ENCODE measurements at places on chromosomes 2 and 18.

DNA sequence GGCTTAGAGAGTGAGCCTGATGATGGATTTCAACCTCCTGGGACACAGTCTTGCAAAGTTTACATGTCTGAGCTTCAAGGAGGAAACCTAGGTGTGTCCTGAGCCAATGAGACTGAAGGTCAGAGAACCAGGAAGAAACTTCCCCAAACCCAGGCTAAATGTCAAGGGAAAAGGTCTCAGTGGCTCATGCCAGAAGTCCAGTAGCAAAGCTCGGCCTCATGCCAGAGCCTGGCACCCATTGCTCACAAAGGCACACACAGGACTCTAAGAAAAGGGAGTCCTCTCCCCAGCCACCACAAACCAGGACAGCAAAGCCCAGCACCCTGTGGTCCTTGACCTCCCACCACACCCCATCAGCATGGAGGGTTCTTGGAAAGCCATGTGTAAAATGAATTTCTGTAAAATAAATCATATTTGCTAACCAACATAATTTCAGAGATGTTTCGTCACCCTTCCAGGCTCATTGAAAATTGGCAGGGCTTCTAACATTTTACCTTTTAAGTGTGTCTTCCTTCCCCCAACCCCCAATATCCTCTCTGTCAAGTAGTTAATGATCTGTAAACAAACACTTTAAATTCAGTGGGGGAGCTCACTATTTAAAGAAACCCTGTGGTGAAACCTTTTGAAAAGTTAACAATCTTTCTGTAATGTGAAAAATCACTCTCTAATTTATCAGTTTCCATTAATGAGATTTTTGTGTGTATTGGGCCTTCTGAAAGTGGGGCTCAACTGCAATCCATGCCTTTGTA, 77.1 kb downstream of the BCL11A start:
- no peak for DNase-seq

- no peak for DNase-seq
These were observed 50.5 kb upstream of the ZNF516 start for GRCh38 chr18:76545433-76546087.

- no peak for DNase-seq
These were observed 16.8 kb downstream of the GNLY start for GRCh38 chr2:85710687-85711577.

GRCh38 chr18:64082054-64082453, 66.8 kb downstream of the LINC00305 start:
- no peak for DNase-seq

- DNase-seq = peak; percentile 75
These were observed 23.7 kb downstream of the FAM178B start for GRCh38 chr2:96962567-96963203.

- DNase-seq = no peak
These were observed 104.8 kb upstream of the TFPI start for GRCh38 chr2:187658952-187659525.

- no peak for DNase-seq
These were observed 3.9 kb upstream of the MLPH start for GRCh38 chr2:237483018-237483731.

- DNase-seq = no peak
These were observed 240.9 kb upstream of the ZNF521 start for GRCh38 chr18:25592804-25593360.

DNA sequence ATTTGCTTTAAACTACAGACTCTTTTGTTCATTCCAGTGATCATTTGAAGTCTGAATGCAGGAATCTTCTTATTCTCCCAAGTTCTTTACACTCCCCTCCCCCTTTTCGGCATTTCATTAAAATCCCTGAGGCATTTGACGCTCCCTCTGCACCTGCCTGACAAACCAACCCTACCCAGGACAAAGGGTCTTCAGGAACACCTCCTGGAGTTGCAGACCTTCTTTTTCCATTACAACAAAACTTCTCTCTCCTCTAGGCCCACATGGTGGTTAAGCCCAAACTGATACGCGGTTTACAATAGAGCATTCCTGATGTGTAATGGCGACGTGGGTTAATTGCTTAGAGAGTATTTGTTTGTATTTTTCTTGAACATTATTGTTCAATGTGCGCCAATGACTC, 367.4 kb downstream of the FBXO15 start:
- no peak for DNase-seq

GRCh38 chr2:73897240-73897583, 4.4 kb downstream of the ACTG2 start:
- no peak for DNase-seq

DNA sequence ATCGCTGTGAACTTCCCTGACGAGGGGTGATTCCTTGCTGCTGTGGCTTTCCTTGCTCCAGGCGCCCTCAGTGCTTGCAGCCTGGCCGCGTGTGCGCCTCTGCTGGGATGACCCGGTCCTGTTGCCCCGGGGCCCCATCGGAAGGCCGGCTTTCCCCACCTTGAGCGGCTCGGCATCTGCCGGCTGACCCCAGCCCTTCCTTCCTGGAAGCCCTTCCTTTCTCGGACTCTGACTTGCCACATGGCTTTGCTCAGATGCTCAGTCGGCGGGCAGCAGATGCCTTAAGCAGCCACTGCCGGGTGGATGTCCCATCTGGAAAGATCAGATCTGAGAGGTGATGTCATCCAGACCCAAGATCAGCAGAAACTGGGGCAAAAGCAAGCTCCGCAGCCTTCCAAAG, 100.5 kb upstream of the ODC1 start:
- DNase-seq = no peak
